ENCODE measurements at places on chromosomes 5 and 9.

GRCh38 chr5:52453176-52453575 lies 334.5 kb upstream of the ITGA1 start:
- no peak for DNase-seq

DNA sequence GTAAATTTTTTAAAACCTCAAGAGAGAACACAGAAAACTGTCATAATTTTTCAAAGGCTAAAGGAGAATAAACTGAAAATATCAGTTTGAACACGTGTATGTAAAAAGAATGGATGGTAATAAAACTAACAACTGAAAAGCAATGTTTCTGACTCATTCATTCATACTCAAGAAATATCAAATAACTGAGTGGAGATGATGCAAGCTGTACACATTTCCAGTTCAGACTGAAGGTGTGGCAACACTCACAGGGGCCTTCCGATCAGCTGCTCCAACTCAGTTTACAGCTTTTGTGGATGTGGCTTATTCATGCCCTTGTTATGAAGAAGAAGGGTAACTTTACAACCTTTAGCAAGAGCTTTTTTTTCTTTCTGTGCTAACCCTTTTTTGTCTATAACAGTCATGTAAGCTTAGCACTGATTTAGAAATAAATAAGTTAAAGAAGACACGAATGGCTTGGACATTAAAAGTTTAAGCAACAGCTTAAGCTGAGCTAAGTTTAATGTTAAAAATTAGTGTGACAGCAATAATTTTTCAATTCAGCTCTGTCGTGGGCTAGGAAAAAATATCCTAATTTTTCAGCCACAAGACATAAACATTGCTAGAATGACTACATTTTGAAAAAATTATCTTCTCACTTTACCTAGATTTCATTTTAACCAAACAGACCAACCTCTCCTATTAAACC lies 453.5 kb downstream of the RAB3C start:
- DNase-seq: peak; percentile 94

- DNase-seq: no peak
Observed at GRCh38 chr5:76754668-76755078, 38.7 kb downstream of the F2R start.

- no peak for DNase-seq
Observed at GRCh38 chr5:59624898-59625297, 268.6 kb downstream of the PDE4D start.

- no peak for DNase-seq
Observed at GRCh38 chr5:21644032-21644431, 1209.1 kb downstream of the CDH12 start.

DNA sequence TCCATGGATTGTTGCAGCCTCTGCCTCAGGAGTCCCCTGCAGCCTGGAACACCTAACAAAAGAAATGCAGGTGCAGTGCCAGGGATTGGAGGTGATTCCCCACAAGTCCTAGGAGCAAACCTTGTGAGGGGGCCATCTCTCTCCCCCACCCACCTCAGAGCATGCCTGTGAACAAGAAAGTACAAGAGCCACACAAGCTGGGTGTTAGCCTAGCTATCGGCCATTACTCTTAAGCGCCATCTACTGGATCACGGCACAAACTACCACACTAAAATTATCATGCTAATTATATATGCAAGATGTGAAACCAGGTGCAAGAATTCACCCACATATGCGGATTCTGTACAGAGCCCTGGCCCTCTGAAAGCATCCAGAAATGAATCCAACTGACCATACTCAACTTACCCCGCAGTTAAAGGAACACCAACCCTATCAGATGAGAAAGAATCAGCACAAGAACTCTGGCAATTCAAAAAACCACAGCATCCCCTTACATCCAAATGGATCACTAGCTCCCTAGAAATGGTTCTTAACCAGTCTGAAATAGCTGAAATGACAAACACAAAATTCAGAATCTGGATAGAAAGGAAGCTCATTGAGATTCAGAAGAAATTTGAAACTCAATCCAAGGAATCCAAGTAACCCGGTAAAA lies 16.5 kb upstream of the PRSS3 start:
- DNase-seq: no peak

GRCh38 chr5:145385276-145385675 lies 449.9 kb downstream of the PRELID2 start:
- DNase-seq: no peak

DNA sequence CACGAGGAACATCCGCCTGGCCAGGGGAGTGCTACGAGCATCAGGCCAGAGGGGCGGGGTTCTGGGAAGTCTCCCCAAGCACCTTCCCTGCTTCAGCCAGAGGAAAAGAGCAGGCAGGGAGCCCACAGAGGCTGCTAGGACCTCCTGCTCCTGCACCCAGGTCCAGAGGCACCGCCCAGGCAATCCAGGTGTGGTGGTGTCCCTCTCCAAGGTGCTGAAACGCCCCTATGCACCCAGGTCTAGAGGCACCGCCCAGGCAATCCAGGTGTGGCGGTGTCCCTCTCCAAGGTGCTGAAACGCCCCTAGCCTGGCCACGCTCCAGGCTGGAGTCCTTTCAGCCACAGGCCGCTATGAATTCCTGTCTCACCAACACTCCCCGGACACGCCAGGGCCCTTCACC lies 10.7 kb upstream of the UBAC1 start:
- no peak for DNase-seq

GRCh38 chr5:120241400-120241799 lies 222.7 kb upstream of the PRR16 start:
- DNase-seq: no peak
